Kidney (tissue), 22 donors: ENCODE measurements at places on chromosomes 4 and X. TPM values are rescaled to one million over a fixed set of nuclear protein-coding genes. Genes with fewer than 3 reads are reported as not detected.

DNA sequence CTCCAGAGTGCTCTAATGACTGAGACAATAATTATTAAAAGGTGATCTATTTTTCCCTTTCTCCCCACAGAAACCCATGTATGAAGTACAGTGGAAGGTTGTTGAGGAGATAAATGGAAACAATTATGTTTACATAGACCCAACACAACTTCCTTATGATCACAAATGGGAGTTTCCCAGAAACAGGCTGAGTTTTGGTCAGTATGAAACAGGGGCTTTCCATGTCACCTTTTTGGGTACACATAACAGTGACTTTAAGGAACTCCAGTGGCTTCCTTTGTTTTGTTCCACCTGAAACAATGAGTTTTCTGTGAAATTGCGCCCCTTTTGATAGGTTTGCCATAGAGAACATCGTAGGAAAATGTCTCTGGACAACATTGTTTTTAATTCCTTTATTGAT lies 69.6 kb downstream of the KIT start:
- DNase-seq = no peak

GRCh38 chr4:81930506-81931238 lies 443.1 kb downstream of the HNRNPD start:
- DNase-seq = no peak

- no peak for DNase-seq
Measured at GRCh38 chr4:2241003-2241402, 918 bp downstream of the HAUS3 start.

The FHIP1A gene
- 16.5 TPM for total RNA-seq

- DNase-seq = peak; percentile 48
Measured at GRCh38 chr4:1862961-1863296, 7.0 kb upstream of the LETM1 start.

The FAM236C gene
- not detected for total RNA-seq

The TREX2 gene
- total RNA-seq = 1.4 TPM

DNA sequence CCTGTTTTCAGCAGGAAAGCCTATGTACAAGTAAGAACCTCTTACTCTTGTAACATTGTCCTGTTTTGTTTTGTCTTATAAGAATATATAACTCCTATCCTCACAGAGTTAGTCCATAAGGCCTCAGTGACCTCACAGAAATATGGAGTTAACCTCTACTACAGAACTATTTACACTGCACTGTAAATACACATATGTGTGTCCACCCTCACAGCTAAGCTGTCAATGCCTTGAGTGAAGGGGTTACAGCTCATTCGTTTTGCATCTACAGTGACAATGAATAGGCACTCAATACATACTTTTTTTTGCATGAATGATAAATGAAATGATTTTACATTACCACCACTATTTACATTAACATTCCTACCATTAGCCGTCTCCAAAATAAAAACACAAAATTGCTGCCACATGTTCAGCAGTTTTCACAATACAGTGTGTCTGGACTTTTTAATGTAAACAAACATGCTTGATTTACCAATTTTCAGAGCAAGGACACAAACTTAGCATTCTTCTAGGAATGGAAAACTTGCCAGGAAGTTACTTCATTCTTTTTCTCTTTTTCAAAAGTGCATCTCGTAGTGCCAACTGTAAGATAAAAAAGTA lies 9.5 kb upstream of the NAAA start:
- no peak for DNase-seq

GRCh38 chr4:20868108-20868507 lies 167.8 kb downstream of the PACRGL start:
- no peak for DNase-seq

GRCh38 chr4:120105472-120105871 lies 38.8 kb upstream of the MAD2L1 start:
- no peak for DNase-seq

GRCh38 chrX:19954335-19955096 lies 36.3 kb downstream of the BCLAF3 start:
- DNase-seq = no peak

The TMPRSS11B gene
- total RNA-seq = not detected

GRCh38 chrX:2325076-2325784 lies 175.5 kb downstream of the DHRSX start:
- DNase-seq = peak; percentile 91

DNA sequence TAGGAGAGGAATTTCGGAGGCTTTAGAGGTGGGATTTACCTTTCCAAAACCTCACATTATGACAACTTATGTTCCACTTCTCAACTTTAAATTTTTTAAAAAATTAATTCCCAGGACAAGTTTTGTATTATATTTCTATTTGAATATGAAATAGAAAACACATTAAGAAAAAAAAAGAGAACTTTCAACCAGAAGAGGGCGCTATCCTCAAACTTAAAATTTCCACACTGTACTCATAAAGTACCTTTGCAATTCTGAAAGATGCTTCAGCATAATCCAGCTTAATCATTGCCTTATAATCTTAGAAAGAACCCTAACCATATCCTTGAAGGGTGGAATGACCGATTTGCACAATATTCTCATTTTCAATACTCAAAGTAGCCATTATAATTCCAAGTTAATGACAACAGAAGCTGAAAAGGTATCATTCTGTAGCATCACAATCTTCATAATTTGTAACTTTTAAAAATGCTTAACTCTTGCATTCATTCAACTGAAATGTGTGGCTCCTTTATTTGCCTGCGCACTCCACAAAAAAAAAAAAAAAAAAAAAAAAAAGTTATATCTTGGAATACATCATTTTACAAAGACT lies 158.0 kb downstream of the KCNIP4 start:
- DNase-seq = peak; percentile 29

The FGFR3 gene
- 25.5 TPM for total RNA-seq

The ITM2A gene
- total RNA-seq = 60.6 TPM

- no peak for DNase-seq
Measured at GRCh38 chr4:36213977-36214376, 30.3 kb downstream of the ARAP2 start.

DNA sequence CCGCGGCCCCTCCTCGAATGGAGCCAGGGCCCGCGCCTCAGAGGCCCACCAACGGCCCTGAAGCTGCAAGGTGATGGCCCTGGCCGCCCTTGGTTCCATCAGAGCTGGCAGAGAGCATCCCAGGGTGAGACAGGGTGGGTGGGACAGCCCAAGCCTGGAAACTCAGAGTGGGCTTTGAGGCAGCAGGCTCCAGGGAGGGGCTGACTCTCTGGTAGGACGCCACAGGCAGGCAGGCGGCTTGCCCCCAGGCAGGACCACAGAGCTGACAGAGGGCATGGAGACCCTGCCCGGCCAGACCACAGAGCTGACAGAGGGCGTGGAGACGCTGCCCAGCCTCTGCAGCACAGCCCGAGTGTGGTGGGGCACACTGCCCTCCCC lies 4.8 kb downstream of the MYL5 start:
- no peak for DNase-seq

DNA sequence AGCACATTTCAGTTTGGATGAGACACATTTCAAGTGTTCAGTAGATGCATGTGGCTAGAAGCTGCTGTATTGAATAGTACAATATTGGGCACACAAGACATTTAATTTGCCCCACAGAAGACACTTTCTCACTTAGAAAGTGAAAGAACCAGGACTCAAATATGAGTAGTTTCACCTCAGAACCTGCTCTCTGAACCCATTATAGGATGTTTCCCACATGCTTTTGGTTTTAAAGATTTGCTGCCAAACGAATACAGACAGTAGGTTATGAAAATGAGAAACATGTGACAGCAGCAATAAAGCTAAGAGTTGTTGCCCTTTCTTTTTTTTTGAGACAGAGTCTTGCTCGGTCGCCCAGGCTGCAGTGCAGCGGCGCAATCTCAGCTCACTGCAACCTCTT lies 32.3 kb downstream of the C4orf54 start:
- DNase-seq = no peak

The ASB5 gene
- total RNA-seq = 0.25 TPM

The TMEM185A gene
- 21.0 TPM for total RNA-seq

GRCh38 chr4:184370711-184371389 lies 103.5 kb downstream of the IRF2 start:
- no peak for DNase-seq

GRCh38 chr4:89909889-89910288 lies 15.2 kb downstream of the MMRN1 start:
- no peak for DNase-seq

DNA sequence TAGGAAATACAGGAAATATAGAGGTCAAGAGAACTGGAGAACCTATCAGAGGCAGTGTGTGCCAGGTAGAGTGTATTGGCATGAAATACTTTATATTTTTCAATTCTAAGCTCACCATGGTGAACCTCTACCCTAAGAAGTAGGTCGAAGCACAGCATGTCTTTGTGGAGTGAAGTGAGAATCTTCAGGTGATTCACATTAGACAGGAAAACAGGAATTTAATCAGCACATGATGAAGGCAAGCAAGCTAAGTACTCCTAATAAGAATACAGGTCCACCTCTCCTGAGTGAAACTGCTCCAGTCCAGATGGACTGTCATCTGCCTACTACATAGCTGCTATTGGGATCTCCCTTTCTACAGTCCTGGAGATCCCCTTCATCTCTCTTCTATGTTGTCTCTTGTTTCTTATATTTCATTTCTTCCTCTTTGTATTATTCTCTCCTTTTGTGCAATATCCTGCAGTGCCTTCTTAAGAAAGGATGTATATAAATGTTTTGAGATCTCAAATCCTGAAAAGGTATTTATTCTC lies 159.0 kb downstream of the LRBA start:
- no peak for DNase-seq

The HTN1 gene
- total RNA-seq = not detected

The DOK7 gene
- total RNA-seq = 7.0 TPM

The CLIC2 gene
- total RNA-seq = 22.8 TPM

DNA sequence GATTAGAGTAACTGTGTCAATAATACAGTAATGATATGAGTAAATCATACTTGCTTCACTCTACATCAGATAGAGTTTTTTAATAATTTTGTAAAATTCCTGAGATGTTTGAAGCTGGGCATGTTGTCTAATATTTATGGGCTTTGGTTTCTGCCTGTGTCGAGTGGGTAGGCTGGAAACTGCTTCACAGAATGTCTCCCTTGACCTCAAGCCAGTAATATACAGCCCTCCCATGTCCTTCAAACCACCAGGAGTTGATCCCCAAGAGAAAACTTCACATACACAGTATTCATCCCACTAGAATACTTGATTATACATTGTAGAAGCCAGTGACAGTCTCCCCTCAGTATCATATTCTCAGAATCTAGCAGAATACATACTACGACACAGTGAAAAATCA lies 284.8 kb upstream of the TENM3 start:
- no peak for DNase-seq

DNA sequence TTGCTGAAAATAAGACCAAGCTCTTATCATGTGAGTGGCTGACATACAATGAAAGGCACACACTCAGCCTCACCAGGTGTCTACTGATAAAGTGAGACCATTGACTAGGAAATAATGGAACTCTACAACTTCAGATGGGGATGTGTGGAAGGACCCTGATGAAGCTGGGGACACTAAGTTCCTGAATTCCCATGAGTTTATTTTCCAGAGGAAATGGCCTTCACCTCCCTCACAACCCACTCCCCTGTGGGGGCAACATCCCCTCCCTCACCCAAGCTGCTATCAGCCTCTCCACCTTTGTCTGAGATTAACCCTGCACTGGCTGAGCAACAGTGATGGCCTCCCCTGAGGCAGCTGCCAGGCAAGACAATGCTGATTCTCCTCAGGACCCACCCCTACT lies 55.2 kb upstream of the SMARCAD1 start:
- no peak for DNase-seq

DNA sequence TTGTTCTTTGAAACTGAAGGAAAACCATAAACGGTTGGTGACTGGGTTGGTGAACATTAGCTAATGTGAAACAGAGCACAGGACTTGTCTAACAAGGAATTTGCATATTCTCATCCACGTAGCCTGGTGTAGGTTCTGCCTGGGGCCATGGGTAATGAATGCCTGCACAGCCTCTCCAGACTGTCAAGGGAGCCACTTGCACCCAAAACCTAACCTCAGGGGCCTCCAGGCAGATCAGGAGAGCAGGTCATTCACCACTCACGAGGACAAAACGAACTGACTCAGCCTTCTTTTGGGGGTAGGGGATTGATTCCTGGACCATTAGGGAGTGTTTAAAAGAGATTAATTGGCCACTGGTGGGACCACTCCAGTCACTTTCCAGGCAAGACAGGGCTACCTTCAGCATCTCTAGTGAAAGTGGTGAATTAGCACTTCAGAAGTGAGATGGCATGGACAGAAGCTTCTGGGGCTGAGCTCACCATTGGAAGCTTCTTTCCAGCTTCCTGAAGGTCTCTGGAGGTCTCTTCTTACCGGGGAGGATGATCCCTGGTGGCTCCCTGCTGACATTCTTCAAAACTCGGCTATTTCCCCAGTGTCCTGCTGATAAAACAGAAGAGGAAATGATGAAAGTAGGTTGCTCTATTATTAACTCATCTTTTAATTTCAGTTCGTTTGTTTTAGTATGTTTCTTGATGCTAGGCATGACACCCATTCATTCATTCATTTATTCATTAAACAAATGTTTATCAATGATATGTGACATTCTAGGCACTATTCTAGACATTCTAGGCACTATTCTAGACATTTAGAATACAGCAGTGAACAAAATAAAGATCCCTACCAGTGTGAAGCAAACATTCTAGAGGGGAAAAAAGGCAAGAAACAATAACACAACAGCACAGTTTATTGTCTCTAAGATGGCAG lies 104.5 kb upstream of the LNX1 start:
- DNase-seq = peak; percentile 53

GRCh38 chr4:8600686-8601085 lies 8.1 kb downstream of the CPZ start:
- no peak for DNase-seq

GRCh38 chr4:105352826-105353225 lies 121.0 kb downstream of the PPA2 start:
- DNase-seq = no peak

The F11 gene
- 1.5 TPM for total RNA-seq

- peak; percentile 34 for DNase-seq
Measured at GRCh38 chr4:114399105-114399504, 199.5 kb upstream of the UGT8 start.

The TASL gene
- total RNA-seq = 1.8 TPM

DNA sequence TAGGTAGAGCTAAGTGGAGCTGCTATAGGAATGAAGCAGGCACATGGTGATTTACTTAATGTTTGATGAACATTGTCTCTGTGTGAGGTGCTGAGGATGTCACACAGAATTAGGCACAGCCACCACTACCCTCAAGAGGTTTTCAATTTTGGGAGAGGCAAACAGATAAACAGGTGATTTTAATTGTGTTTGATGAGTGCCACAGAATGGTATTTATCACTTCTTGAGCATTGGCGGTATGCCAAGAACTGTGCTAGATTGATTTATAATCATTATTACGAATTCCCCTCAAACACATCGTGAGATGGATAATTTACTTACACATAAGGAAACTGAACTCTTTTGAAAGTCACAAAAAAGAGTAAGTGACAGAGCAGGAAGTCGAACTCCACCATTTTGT lies 74.8 kb downstream of the FREM3 start:
- DNase-seq = no peak

GRCh38 chrX:130402208-130402684 lies 459 bp downstream of the RBMX2 start:
- no peak for DNase-seq
